HS-5 (cell line): ENCODE measurements at places on chromosomes 6 and 20.

DNA sequence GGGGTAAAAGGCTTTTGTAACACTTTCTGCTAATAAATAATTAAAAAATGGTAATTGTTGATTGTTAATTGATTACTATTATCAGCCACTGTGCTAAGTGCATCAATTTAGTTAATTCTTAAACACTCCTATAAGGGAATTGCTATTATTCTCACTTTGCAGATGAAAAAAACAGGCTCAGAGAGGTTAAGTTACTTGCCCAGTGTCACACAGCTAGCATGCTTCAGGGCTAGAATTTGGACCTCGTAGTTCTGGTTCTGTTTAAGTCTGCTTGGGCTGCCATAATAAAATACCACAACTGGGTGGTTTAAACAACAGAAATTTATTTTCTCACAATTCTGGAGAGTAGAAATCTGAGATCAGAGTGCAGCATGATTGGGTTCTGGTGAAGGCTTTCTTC lies 164.8 kb upstream of the TBX18 start:
- no peak for DNase-seq

- DNase-seq: no peak
Observed at GRCh38 chr20:21360705-21361104, 36.6 kb downstream of the NKX2-4 start.

DNA sequence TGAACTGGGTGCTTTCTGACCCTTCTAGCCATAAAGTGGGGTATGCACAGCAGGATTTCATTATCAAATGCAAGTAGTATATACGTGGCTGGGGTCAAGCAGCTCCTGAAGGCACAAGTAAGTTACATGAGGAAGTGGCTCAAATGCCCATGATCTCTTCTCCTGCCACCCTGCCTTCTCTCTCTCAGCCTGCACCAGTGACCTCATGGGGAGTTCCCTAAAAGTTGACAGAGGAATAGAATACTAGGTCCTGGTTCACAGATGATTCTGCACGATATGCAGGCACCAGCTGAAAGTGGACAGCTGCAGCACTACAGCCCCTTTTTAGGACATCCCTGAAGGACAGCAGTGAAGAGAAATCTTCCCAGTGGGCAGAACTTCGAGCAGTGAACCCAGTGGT lies 282.0 kb downstream of the BCKDHB start:
- no peak for DNase-seq

- DNase-seq: no peak
Observed at GRCh38 chr6:79048611-79049010, 29.4 kb downstream of the PHIP start.

- no peak for DNase-seq
Observed at GRCh38 chr20:63254606-63255384, 532 bp upstream of the NKAIN4 start.

- no peak for DNase-seq
Observed at GRCh38 chr6:36402481-36402880, 15.0 kb upstream of the ETV7 start.

- DNase-seq: no peak
Observed at GRCh38 chr20:23404196-23404595, 17.1 kb downstream of the NAPB start.
